ENCODE measurements at places on chromosomes 4 and X. TPM values are rescaled to one million over a fixed set of nuclear protein-coding genes. Genes with fewer than 3 reads are reported as not detected.

The GAGE1 gene
- total RNA-seq, result not detected

The CT83 gene
- total RNA-seq, result not detected

DNA sequence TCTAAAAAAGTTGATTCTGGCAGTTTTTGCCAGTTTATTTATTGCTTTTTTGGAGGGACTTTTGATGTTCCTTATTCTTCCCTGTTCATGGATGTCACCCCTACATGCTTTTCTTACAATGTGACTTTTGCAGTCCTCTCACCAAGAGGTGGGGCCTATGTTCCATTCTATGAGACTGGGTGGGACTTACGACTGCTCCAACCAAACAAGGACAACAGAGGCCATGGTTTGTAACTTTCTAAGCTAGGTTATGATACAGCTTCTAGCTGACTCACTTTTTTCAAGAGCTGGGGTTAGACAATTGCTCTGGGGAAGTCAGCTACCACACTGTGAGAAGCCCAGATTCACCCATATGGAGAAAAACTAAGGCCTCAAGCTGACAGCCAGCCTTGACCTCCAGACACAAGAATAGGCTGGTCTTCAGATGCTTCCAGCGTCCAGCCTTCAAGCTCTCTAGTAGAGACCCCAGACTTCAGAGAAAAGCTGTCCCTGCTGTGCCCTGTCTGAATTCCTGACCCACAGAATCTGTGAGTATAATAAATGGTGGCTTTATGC is 39.5 kb downstream of the ENOPH1 start:
- peak; percentile 40 for DNase-seq

GRCh38 chrX:41332408-41333002 is 1.5 kb upstream of the DDX3X start:
- peak; percentile 49 for DNase-seq

DNA sequence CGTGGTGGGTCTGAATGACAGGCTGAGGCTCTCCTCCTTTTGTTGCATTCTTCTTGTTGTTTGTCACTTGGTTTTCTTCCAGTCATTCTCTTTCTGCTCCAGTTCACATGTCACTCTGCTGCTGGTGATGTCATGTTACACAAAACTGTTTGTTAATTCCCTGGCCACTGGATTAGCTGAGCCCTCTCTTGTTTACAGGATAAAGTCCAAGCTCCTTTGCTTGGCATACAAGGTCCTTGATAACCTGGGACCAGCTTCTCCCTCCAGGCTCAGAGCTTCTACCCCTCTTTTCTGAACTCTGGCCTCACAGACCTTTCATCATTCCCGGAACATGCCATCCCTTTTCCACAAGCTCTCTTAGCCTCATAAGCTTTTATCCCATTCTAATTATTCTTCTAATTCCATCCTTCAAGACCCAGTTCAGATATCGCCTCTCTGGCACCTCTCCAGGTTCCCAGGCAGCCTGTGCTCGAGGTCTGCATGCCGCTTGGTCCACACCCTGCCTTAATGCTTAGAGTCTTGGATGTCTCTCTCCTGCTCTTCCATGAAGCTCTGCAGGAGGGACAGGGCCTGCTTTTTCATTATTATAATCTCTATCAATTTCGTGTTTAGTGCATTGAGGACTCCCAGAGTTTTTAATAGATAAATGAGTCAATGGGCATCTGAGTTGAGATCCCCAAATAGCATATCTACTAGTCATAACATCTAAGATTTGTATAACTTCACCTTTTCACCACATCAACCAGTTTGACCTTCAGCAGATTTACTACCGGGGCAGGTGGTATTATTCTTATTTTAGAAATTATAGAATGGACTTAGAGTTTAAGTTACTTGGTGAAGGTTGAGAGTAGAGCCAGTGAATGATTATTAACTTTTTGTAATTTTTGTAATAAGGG is 98.7 kb downstream of the TMEM131L start:
- DNase-seq, result peak; percentile 48

- DNase-seq, result peak; percentile 79
These were observed 9.7 kb upstream of the MAGEA4 start for GRCh38 chrX:151902813-151903591.

GRCh38 chrX:132488180-132488705 is 595 bp downstream of the MBNL3 start:
- DNase-seq, result no peak

The C1QTNF7 gene
- 1.7 TPM for total RNA-seq

DNA sequence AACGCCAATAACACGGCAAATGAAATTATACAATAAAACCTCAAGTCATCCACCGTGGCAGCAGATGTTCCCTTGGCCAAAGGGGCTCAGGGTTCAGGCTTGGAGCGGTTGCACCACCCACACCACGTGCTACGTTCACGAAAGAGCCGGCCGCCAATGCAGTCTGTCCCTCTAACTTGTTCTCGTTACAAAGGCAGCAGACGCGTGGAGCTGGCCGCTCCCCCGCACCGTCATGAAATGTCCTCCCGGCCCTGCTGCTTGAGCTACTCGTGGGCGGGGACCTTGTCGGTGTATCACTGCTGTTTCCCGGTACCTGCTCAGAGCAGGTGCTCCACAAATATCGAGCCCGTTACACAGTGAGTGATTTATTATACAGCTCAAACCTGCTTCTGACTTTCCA is 36.4 kb upstream of the MAN2B2 start:
- DNase-seq, result no peak

- no peak for DNase-seq
These were observed 92.1 kb downstream of the STK32B start for GRCh38 chr4:5143306-5143861.

The MFAP3L gene
- 0.86 TPM for total RNA-seq

DNA sequence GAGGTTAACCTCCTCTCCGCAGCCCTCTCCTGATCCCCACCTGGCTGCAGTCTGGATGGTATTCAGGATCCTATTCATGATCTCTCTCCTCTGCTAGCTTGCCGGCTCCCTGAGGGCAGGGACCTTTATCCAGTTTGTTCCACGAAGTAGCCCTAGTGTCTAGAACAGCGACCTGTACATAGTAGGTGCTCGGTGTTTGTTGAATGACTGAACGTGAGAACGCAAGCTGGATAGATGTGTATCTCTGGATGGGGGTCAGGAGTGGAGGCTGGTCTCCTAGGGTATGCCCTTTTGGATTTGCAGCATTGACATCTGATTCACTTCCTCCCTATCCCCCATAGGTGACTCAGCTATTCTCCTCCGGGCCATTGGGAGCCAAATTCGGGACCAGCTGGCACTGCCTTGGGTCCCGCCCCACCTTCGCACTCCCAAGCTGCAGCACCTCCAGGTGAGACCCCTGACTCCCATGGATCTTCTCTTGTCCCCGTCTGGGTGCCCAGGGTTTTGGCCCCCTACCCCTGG is 7.3 kb downstream of the CCDC22 start:
- no peak for DNase-seq

The P2RY8 gene
- not detected for total RNA-seq

Data from fibroblast of villous mesenchyme (primary cell).